ENCODE measurements at places on chromosomes 2 and 18. TPM values are rescaled to one million over a fixed set of nuclear protein-coding genes. Genes with fewer than 3 reads are reported as not detected.
A peak's percentile ranks its signal among the peaks of the same experiment; 100 is the strongest.

GRCh38 chr2:127829845-127830246 lies 18.9 kb upstream of the WDR33 start:
- peak; percentile 75 for DNase-seq

DNA sequence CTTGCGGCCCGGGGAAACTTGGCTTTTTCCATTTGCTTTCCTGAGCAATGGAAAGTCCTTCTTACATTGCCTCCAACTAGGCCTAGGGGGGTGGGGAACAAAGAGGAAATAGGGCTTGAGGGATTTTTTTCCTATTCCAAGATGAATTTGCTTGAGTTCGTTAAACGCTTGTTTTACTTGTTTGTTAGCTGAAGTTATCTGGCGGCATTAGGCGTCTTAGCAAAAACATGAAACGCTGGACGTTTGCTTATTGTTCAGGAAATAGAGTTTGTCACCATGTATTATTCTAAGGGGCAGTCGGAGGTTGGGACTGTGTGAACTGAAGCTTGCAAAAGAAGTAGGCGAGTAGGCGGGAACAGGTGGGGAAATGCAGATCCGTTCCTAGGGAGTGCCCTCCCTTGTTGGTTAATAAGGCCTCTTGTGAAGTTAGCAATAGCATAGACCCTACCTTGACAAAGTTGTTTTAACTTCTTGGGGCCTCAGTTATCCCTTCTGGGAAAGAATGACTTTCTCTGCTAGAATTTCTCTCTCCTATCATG lies 1.9 kb downstream of the CABLES1 start:
- no peak for DNase-seq

DNA sequence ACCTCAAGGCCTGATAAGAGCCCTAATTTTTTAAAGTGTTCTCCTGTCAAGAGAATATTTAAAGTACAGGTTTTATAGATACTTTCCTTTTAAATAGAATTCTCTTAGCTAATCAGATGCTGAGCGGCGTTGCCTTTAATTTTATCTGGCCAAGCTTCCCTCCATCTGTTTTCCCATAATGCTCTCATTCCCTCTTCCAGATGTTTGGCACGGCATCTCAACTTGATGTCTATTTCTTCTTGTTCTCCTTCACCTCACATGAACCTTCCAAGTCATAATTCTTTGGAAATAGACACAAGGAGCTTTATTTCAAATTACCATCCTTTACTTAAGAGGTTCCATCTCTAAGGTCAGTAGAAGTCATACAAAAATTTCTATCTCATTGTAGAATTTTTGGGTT lies 76.1 kb upstream of the CPO start:
- no peak for DNase-seq

GRCh38 chr2:219406861-219407230 lies 11.3 kb upstream of the DES start:
- no peak for DNase-seq

DNA sequence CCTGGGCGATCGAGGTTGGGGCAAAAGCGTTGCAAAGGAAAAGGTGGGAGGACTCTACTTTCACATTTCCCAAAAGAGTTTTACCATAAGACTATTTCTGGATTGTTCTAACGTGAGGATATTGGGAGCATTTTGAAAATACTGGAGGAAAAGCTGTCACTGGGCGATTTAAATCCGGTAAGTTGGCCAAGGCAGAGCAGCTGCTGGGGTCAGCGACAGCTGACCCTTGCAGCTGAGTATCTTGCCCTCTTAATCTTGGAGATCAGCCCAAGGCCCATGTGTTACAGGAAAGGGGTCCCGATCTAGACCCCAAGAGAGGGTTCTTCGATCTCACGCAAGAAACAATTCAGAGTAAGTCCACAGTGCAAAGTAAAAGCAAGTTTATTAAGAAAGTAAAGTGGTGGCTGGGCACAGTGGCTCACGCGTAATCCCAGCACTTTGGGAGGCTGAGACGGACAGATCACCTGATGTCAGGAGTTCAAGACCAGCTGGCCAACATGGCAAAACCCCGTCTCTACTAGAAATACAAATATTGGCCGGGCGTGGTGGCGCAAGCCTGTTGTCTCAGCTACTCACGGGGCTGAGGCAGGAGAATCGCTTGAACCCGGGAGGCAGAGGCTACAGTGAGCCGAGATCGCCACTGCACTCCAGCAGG lies 964 bp upstream of the ST3GAL5 start:
- no peak for DNase-seq

The FEV gene
- not detected for total RNA-seq
